Amygdala (tissue), 56 donors: ENCODE measurements at places on chromosomes 4 and X.

GRCh38 chrX:8139716-8140115 lies 31.4 kb downstream of the VCX2 start:
- no peak for DNase-seq

DNA sequence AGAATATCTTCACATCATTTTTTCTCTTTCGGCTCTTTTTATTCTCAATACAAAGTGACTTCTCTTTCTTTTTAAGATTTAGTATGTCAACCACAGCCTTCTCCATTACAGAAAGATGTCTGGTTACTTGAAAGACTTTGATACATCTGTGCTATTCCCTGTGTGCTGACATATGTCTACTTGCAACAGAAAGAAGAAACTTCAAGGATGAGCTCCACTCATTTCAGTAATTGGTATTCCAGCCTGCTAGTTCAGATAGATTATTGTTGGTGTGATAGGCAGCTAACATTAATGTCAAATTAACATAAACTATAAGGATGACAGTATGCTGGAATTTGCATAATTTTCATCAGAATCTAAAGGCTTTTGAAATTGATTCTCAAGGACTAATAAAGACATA lies 948.7 kb downstream of the PCDH18 start:
- DNase-seq: no peak

DNA sequence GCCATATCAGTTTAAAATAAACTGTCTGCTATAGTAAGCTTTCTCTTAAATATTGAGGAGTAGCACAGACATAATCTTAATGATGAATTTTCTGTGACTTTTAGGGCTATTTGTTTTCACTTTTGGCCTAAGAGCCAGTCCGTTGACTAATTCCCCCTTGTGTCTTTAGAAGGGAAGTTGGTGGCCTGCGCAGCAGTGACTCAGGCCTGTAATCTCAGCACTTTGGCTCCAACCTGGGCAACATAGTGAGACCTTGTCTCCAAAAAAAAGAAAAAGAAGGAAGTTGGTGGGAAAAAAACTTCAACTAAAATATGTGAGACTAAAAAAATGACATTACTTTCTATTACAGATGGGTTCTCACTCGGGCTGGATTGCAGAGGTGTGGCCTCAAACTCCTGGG lies 3.4 kb downstream of the NCAPG start:
- DNase-seq: no peak

GRCh38 chrX:13380211-13380610 lies 60.4 kb upstream of the ATXN3L start:
- DNase-seq: no peak

DNA sequence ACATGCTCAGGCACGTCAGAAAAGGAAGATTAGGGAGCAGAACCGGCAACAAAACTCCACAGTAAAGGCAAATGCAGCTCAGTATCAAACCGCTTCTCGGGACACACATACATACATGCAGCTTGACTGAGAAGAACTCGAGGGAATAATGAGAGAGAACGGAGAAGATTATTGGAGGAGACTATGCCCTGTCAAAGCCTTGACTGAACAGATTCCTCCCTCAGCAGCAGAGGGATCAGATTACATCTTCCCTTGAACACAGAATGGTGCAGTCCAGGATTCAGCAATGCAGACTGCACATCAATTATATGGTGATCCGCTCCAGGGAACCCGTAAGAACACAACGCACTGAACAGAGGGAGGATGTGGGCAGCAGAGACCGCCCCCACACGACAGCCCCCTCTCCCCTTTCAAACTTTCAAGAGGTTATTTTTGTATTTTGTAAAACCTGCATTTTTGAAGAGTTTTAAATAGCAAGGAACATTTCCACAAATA lies 183.2 kb downstream of the FBXW7 start:
- peak; percentile 50 for DNase-seq

DNA sequence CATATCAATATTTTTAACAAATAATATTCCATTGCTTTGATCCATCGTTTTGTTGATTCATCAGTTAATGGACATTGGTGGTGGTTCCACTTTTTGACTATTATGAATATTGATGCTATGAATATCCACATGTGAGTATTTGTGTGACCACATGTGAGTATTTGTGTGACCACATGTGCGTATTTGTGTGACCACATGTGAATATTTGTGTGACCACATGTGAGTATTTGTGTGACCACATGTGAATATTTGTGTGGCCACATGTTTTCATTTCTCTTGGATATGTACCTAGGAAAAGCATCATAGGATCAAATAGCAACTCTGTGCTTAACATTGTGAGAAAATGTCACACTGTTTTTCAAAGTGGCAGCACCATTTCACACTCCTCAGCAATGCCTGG lies 433.6 kb upstream of the FRG1 start:
- DNase-seq: no peak

DNA sequence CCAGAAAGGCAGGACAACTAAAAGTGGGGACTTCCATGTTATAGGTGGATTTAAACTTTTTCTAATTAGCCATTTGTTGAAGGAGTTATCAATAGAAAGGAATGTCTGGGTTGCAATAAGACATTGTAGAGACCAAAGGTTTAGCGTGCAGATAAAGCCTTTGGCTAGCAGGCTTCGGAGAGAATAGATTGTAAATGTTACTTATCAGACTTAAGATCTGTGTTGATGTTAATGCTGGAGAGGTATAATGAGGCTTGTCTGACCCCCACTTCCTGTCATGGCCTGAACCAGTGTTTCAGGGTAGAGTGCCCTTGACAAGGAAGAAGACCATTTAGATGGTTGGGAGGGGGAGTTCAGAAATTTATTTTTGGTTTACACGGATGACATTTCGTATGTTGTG lies 67.1 kb upstream of the SPIN4 start:
- DNase-seq: no peak

- DNase-seq: no peak
Measured at GRCh38 chrX:13937370-13938050, 92.2 kb downstream of the GEMIN8 start.

- peak; percentile 65 for DNase-seq
Measured at GRCh38 chrX:86148024-86148511, at the start of gene DACH2. DACH2 (plus strand) TSS chrX:86148451.

GRCh38 chr4:128455480-128455879 lies 167.9 kb upstream of the PGRMC2 start:
- no peak for DNase-seq

DNA sequence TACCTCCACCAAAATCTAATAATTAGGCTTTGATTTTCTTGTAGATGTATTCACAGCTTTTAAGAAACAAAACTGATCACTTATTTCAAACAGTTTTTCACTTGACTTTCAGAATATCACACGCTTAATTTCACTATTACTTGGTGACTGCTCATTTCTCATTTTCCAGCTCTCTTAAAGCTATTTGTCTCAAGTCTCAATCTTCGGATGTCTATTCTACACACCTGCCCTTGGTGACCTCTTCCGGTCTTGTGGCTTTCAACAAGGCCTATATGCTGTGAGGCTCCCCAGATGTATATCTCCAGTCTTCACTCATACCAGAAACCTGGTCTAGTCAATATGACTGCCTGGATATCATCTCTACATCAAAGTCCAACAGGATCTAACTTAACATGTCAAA lies 34.9 kb upstream of the ANXA10 start:
- no peak for DNase-seq

GRCh38 chr4:106264331-106264728 lies 51.7 kb downstream of the TBCK start:
- DNase-seq: no peak

- no peak for DNase-seq
Measured at GRCh38 chr4:54695337-54695736, 37.6 kb downstream of the KIT start.

GRCh38 chr4:6002492-6002833 lies 15.8 kb downstream of the C4orf50 start:
- no peak for DNase-seq

GRCh38 chr4:118175506-118175905 lies 141.2 kb downstream of the NDST3 start:
- no peak for DNase-seq

DNA sequence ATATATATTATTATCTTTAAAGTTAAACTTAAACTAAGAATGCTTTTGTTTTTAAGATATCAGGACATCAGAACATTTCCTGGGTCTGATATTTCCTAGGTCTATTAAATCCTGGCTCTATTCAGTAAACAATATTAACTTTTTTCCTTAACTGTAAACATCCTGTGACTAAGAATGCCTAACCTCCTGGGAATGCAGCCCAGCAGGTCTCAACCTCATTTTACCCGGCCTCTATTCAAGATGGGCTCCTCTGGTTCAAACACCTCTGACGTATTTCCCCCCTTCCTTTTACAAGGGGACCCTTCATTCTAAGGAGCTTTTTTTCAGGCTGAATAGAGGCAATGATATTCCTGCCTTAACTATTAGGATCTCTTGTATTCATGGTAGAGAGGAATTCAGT lies 35.8 kb upstream of the DYNLT3 start:
- no peak for DNase-seq

DNA sequence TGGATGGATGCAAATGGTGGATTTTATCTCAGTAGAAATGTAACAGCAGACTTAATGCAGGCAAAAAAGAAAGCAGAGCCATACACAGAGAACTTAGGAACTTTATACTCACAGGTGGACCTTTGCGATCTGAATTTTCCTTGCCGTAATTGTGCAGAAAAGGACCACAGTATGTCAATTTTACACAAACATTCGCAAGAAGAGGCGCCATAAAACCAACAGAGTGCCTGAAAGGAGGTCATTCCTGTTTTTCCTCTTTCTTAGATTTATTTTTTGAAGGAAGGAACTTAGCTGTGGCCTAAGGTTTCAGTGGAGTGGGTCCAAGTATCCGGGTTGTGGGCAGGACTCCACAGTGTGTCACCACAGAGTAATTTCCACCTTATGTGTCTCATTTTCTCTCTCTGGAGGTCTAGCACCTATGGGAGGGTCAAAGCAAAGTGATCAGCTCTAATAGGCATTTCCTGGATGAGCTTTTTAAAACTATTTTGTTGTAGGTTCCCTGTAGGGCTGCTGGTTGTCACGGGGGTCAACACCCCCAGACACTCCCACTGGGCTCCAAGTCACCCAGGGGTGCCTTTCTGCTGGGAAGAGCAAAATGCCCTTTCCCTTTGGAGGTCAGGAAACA lies 24.7 kb upstream of the PBDC1 start:
- DNase-seq: peak; percentile 0

DNA sequence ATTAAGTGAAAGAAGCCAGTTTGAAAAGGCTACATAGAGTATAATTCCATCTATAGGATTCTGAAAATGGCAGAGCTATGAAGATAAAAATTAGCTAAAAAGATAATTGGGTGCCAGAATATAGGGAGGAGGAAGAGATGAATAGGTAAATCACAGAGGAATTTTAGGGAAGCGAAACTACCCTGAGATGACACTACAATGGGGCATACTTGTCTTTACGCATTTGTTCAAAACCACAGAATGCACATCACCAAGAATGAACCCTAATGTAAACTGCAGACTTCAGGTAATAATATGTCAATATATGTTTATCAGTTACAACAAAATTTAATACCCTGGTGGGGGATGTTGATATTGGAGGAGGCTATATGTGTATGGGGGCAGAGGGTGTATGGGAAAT lies 1342.9 kb downstream of the ADGRL3 start:
- no peak for DNase-seq

GRCh38 chr4:84965553-84966381 lies 723 bp downstream of the WDFY3 start:
- peak; percentile 31 for DNase-seq

GRCh38 chr4:188214861-188215260 lies 75.6 kb downstream of the TRIML1 start:
- no peak for DNase-seq

DNA sequence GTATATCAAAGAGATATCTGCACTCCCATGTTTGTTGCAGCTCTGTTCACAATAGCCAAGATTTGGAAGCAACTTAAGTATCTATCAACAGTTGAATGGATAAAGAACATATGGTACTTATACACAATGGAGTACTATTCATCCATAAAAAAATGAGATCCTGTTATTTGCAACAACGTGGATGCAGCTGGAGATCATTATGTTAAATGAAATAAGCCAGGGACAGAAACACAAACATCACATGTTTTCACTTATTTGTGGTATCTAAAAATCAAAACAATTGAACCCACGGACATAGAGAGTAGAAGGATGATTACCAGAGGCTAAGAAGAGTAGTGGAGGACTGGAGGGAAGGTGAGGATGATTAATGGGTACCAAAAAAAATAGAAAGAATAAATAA lies 14.2 kb downstream of the IQCM start:
- DNase-seq: no peak

- no peak for DNase-seq
Measured at GRCh38 chr4:107497054-107497453, 223.0 kb downstream of the PAPSS1 start.

DNA sequence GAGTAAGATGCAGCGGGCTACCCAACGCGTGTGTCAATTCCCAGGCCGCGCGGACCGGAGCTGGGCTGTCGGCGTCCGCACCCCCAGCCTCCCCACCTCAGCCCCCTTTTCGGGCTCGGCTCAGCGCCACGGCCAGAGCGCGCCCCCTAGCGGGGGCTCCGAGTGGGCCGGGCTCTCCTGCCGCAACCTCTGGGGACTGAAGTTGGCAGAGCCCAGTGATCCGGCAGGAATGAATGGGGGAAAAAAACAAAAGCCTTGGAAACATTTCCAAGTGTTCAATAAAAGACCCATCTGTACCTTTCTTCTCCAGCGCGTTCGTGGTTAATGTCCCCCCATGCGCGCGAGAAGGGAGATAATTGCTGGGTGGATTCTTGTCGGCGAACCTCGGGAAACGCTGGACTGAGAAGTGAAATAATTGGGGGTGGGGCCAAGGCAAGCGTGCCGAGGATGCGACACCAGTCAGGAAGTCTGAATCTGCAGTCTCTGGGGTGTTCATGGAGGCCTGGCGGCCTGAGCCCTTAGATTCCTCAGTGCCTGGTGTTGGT lies 5.2 kb upstream of the ARX start:
- DNase-seq: no peak

DNA sequence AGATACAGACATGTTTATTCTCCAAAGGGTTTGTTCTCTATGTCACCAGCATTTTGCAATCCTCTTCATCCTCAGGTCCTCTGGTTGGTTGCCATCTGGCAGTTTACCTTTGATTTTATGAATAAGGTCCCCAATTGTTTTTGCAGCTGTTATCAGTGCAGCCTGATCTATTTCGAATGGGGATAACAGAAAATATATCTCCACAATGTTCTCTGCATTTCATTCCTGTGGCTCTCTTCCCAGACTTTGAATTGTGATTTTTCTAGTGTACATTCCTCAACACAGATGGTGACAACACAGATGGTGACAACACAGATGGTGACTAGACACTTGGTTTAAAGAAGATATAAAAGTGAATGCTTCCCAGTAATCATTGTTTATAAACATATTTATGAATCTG lies 74.1 kb downstream of the FBXO8 start:
- DNase-seq: no peak

- no peak for DNase-seq
Measured at GRCh38 chrX:149829751-149830191, 48.0 kb downstream of the MAGEA9 start.

- DNase-seq: no peak
Measured at GRCh38 chrX:14501327-14501726, 28.0 kb upstream of the GLRA2 start.

DNA sequence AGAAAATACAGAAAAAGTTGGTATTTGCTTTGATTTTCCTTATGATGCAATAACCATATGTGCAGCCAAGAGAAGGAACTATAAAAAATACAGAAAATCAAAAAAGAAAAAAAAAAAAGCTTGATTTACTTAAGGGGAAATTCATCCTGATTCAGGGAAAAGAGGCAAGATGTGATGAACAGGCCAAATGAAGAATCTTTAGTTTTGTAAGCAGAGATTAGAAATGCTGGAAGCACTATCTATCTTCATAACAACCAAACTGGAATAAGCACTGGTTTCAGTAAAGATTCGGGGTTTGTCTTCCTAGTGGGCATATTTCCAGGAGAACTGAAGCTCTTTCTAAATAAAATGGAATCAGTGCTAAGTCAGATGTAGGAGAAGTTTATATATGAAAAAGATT lies 82.9 kb upstream of the KCNIP4 start:
- no peak for DNase-seq
